ENCODE measurements at places on chromosomes 16 and 17.

DNA sequence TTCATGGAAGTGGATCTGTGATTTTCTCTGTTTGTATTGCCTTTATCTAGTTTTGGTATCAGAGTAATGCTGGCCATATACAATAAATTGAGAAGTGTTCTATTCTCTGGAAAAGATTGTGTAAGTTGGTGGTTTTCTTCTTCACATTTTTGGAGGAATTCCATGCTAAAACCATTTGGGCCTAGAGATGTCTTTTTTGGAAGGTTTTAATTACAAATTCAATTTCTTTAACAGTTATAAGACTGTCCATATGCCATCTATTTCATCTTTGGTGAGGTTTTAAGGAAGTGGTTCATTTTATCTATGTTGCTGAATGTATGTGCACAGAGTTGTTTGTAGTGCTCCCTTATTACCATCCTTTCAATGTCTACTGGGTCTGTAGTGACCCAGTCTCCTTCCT lies 46.0 kb downstream of the CACNG1 start:
- DNase-seq, result no peak

- no peak for DNase-seq
Measured at GRCh38 chr17:82938873-82939620, 99.2 kb upstream of the ZNF750 start.

DNA sequence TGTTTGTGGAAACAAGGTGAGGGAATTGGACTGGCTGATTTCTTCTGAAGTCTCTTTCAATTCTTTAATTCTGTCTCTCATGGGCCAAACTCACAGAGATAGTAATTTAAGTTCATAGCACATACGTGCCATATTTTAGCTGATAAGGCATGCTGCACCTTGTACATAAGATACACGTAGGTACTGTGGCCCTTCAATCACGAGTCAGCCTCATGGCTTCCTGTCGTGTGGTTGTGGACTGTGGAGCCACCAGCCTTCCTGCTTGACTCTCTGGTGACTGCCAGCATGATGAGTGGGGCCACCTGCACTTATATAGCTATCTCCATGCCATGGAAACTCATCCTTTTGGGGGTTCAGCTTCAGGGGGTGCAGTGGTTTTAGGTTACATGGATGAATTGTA lies 25.1 kb downstream of the KSR1 start:
- no peak for DNase-seq

GRCh38 chr16:86297866-86298757 lies 212.2 kb upstream of the FOXF1 start:
- DNase-seq, result no peak

- DNase-seq, result peak; percentile 69
Measured at GRCh38 chr17:64028874-64029464, 8.5 kb upstream of the ICAM2 start.

DNA sequence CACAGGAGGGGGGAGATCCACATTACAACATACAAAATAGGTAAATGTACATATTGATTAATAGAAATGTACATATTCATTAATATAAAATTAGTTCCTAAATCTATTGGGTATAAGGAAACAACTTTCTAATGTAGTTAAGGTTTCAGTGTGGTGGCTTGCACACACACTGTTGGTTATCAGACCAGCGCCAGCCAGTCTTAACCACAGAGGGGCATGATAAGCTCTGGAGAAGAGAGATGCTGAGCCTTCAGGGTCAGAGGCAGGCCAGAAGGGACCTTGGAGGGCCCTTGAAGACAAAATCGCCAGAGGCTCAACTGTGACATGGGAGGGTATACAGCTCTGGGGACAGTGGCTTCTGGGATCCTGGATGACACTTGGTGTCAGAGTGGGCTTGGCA lies 10.9 kb upstream of the ZFP90 start:
- no peak for DNase-seq

- no peak for DNase-seq
Measured at GRCh38 chr16:55189682-55190636, 134.0 kb upstream of the IRX6 start.

- DNase-seq, result no peak
Measured at GRCh38 chr17:64572682-64573154, 65.9 kb downstream of the CEP95 start.

DNA sequence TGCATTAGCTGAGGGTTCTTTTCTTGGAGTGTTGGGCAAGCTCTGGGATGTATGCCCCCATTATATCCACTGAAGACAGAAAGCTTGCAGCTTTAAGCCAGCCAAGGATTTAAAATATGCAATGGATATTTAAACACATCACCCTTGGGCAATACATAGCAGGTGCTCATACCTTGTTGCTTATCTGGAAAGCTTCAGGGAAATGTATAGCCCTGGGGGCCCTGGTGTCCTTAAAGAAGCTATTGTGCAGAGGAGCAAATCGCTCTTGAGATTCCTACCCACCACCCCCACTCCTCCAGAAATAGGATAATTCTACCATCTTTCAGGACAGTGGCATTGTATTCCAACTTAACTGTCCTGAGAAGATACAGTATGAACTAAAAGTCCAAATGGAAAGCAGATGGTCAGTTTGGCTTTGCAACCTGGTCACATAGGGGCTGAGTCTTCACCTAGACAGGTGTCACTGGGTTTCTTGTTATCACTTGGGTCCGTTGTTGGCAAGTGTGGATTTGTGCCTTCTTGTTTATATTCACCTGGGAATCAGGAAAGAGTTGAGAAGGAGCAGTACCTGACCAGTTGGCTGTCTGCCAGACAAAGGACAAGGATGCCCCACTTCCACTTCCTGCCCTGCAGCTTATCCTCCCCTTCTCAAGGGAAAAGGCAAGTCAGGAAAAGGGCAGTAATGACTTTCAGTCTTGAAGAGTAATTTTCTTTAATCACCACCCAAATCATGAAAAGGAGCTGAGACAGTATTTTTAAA lies 3.4 kb downstream of the ANKRD40CL start:
- DNase-seq, result no peak

GRCh38 chr16:58421529-58421928 lies 29.3 kb downstream of the GINS3 start:
- no peak for DNase-seq

DNA sequence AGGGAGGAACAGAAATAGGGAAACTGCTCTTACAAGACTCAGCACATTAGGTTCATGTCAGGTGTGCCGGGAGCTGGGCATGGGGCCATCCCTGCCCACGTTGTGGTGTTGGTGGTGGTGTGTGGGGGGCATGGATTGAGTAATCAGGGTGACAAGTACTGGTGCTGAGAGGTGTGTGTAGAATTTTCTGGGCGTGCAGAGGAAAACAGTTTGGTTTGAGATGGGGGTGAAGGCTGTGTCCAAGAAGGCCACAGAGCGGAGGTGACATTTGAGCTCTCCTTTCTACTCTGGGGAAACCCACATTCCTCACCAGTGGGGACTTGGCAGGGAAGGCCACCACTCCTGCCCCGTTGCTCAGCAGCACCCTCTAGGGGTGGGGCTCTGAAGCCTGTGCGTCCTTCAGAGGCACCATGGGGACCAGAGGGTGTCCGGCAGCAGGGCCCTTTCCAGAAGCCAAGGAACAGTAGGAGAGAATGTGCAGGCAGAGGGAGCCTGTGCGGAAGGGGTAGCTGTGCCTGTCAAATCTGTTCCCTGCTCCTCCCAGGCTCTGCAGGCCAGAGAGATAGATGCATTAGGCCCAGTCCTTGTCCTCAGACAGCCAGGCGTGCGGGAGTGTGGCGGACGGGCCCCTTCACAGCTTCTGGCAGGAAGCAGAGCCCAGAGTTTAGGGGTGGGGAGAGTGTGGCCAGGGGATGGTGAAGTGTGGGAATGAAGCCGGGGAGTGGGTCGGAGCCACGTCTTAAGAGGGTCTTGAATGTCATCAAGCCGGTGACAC lies 48.7 kb upstream of the GSE1 start:
- DNase-seq, result no peak

GRCh38 chr17:62052765-62053338 lies 12.2 kb downstream of the MED13 start:
- no peak for DNase-seq

- no peak for DNase-seq
Measured at GRCh38 chr17:2943981-2944380, 119.4 kb downstream of the OR1D5 start.

GRCh38 chr17:64217249-64217691 lies 45.8 kb downstream of the TEX2 start:
- DNase-seq, result no peak
